ENCODE measurements at places on chromosomes 2 and 18.

DNA sequence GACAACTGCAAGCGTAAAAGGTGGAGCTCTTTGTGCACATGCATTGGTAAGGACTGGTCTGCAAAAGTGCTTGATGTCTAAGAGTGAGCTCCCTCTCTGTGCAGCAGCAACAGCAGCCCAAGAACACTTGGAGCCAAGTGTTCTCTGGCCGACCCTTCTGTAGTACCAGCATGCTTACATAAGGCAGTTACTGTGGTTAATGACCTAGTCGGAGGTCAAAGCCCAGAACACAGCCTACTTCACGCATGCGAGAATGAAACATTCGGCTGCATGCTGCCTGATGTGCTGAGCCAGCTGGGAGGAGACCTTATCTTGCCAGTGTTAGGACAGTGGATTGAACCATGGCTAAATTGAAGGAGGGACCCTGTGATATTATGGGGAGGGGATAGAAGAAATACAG, 21.3 kb downstream of the NCAPH start:
- H3K4me1 ChIP-seq, result peaks cover 7% of the 10 kb centered on the region
- no peaks in the 10 kb centered on the region for H3K27me3 ChIP-seq
- no peak overlapping the region for H3K4me3 ChIP-seq
- DNase-seq, result no peak

DNA sequence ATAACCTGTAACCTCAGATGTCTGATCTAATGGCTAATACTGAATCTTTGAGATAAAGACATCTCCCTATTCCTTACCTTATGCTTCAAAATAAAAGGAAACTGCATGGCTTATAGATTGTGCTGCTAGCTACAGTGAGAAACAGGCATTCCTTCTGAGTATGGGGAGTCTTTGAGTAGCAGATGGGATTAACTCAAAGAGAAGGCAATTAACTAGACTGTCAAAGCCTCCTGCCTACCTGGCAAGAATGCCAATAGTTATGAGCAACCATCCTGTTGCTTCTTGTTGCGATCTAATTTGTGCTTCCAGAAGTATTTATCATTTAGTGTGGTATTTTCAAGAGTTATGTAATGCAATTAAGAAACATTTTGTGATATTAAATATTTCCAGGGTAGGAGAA, 660.0 kb upstream of the TMEFF2 start:
- H3K27me3 ChIP-seq, result no peaks in the 10 kb centered on the region
- H3K27ac ChIP-seq, result no peak overlapping the region
- H3K4me1 ChIP-seq, result no peaks in the 10 kb centered on the region
- no peak overlapping the region for H3K4me3 ChIP-seq

- H3K27ac ChIP-seq, result peak overlapping the region; percentile 29
- peaks cover 5% of the 10 kb centered on the region for H3K4me1 ChIP-seq
- H3K36me3 ChIP-seq, result no peaks in the 10 kb centered on the region
- H3K27me3 ChIP-seq, result no peaks in the 10 kb centered on the region
- H3K4me3 ChIP-seq, result no peak overlapping the region
- DNase-seq, result no peak
Observed at GRCh38 chr2:157837851-157838441, 38.2 kb downstream of the ACVR1 start.

- no peaks in the 10 kb centered on the region for H3K4me1 ChIP-seq
- no peaks in the 10 kb centered on the region for H3K36me3 ChIP-seq
Observed at GRCh38 chr2:12199491-12200211, 453.2 kb downstream of the LPIN1 start.

DNA sequence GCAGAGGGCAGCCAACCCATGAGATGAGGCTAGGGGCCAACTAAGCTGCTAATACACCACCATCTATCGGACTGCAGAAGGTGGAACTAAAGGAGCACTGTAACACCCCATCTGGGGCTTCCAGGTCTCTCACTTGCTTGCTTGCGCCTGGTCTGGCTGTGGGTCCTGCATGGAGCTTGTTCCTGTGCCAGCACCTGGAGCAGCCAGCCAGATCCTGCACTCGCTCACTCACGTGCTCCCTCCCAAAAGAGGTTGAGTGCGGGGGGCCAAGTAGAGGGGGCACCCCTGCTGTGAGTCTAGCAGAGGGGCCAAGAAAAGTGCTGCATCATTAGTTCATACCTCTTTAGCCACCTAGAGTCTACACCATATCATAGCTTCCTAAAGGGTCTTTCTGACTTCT, 250.9 kb downstream of the LRRTM4 start:
- no peaks in the 10 kb centered on the region for H3K27me3 ChIP-seq
- no peak overlapping the region for H3K4me3 ChIP-seq
- H3K36me3 ChIP-seq, result no peaks in the 10 kb centered on the region

DNA sequence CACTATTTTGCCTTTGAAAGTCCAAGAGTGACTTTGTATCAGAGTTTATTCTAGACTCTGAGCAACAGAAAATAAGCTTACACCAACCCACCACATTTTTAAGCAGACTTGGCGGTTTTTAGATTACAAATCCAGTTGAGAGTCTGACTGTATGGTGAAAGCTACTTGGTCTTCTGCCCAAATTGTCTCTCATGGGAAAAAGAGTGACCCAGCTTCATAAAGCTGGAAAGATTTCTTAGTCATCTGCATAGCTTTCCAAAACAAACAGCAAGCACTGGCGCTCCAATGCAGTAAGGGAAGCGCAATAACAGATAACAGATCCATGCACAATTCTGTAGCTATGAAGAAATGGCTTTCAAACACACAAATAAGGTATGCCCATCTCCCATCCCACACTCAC, 7.1 kb downstream of the DSG1 start:
- no peak overlapping the region for H3K27ac ChIP-seq
- H3K4me3 ChIP-seq, result no peak overlapping the region
- H3K36me3 ChIP-seq, result no peaks in the 10 kb centered on the region
- H3K4me1 ChIP-seq, result no peaks in the 10 kb centered on the region
- no peaks in the 10 kb centered on the region for H3K27me3 ChIP-seq

GRCh38 chr18:67358947-67359346, 157.6 kb downstream of the DSEL start:
- no peak for DNase-seq
- H3K36me3 ChIP-seq, result no peaks in the 10 kb centered on the region
- no peak overlapping the region for H3K27ac ChIP-seq
- H3K4me3 ChIP-seq, result no peak overlapping the region
- no peaks in the 10 kb centered on the region for H3K4me1 ChIP-seq
- no peaks in the 10 kb centered on the region for H3K27me3 ChIP-seq

- peaks cover 49% of the 10 kb centered on the region for H3K4me1 ChIP-seq
- no peaks in the 10 kb centered on the region for H3K36me3 ChIP-seq
- H3K27ac ChIP-seq, result no peak overlapping the region
- H3K27me3 ChIP-seq, result no peaks in the 10 kb centered on the region
- no peak for DNase-seq
- no peak overlapping the region for H3K4me3 ChIP-seq
Observed at GRCh38 chr2:96152304-96153161, 7.3 kb upstream of the DUSP2 start.

GRCh38 chr18:44789710-44790109, 109.0 kb downstream of the SETBP1 start:
- no peak for DNase-seq
- H3K27ac ChIP-seq, result no peak overlapping the region
- no peaks in the 10 kb centered on the region for H3K36me3 ChIP-seq

DNA sequence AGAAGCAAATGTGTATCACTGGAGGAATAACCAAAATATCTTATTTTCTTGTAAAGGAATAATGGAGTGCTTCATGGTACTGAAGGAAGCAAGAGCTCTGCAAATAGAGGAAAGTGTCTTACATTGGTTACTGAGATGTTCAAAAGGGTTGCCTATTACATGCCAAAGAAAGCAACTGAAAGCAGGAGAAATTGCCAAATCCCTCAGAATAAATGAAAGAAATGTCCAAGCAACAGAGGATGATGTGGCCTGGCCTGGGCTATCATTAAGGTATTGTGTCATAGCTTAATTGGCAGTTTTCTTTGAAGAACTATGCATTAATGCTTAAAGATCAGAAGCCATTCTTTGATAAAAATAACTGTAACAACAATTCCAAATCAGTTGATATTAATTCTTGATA, 173.7 kb downstream of the RAB3GAP1 start:
- H3K27me3 ChIP-seq, result no peaks in the 10 kb centered on the region
- no peaks in the 10 kb centered on the region for H3K4me1 ChIP-seq
- H3K27ac ChIP-seq, result no peak overlapping the region
- DNase-seq, result no peak
- no peak overlapping the region for H3K4me3 ChIP-seq
- H3K36me3 ChIP-seq, result no peaks in the 10 kb centered on the region

GRCh38 chr2:180191432-180192124, 184.5 kb upstream of the CWC22 start:
- no peak overlapping the region for H3K27ac ChIP-seq
- no peaks in the 10 kb centered on the region for H3K4me1 ChIP-seq
- DNase-seq, result no peak
- H3K4me3 ChIP-seq, result no peak overlapping the region
- H3K27me3 ChIP-seq, result no peaks in the 10 kb centered on the region
- H3K36me3 ChIP-seq, result no peaks in the 10 kb centered on the region

DNA sequence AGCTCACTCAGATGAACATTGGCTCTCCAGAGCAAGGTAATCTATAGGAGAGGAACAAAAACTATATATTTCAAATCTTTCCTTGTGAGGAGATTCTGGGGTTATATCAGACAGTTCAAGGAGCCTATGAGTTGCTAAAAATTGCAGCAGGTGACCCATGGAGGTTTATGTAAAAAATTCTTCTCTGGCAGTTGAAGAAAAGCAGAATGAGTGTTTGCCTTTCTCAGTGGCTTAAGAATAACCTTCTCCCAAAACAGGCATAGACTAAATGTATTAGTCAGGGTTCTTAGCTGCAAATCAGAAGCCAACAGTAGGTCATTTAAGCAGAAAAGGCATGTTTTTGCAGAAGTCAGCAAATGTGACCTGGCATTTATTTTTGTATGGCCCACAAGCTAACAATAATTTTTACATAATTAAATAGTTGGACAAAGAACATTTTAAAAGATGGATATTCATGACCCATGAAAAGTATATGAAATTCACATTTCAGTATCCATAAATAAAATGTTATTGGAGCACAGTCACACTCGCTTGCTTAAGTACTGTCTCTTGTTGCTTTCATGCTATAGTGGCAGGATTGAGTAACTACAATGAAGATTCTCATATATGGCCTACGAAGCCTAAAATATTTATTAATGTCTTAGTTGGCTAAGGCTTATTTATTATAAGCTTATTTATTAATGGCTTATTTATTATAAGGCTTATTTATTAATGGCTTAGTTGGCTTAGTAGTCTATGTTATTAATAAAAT, 93.4 kb upstream of the TLK1 start:
- no peaks in the 10 kb centered on the region for H3K27me3 ChIP-seq
- DNase-seq, result no peak
- H3K36me3 ChIP-seq, result no peaks in the 10 kb centered on the region
- H3K4me3 ChIP-seq, result no peak overlapping the region
- peaks cover 9% of the 10 kb centered on the region for H3K4me1 ChIP-seq
- no peak overlapping the region for H3K27ac ChIP-seq

GRCh38 chr18:56235071-56235470, 403.3 kb downstream of the TXNL1 start:
- H3K4me3 ChIP-seq, result no peak overlapping the region
- no peaks in the 10 kb centered on the region for H3K27me3 ChIP-seq
- H3K27ac ChIP-seq, result no peak overlapping the region
- H3K4me1 ChIP-seq, result no peaks in the 10 kb centered on the region
- no peaks in the 10 kb centered on the region for H3K36me3 ChIP-seq

DNA sequence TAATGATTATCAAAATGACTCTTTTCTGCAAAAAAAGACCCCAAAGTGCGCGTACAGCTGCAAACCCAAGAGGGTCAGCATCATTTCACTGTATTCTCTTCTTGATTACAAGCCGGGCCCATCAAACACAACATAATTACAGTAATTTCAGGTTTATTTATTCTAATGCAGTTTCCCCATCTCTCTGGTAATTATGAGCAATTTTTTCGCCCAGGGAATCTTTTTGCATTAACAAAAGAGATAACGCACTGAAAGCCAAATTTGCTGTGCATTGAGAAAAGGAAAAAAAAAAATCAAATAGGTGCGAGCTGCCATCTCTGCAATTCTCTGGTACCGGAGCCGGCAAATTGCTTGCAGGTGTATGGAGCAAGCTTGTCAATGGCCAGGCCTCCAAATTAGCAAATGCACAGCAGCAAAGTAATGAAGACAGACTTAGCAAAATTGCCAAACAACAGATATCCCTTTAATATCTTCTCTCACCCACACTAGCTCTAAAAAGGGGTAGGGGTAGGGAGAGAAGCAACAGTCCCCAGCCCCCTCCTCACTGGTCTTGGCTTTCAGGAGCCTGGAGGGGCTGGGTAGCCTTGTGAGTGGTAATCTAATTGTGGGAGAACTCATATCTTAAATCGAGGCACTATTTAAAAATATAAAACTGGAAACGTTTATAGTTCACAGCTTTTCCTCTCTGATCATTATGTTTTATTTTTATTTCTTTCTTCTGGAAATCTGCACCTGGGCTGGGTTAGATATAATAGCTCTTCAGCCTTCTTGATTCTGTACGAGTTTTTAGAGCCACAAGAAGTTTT, 6.7 kb downstream of the DLX1 start:
- peaks cover 97% of the 10 kb centered on the region for H3K27me3 ChIP-seq
- peaks cover 45% of the 10 kb centered on the region for H3K4me1 ChIP-seq
- no peak for DNase-seq
- no peaks in the 10 kb centered on the region for H3K36me3 ChIP-seq
